Aortic smooth muscle cell (primary cell): ENCODE measurements at places on chromosomes 1 and 21. TPM values are rescaled to one million over a fixed set of nuclear protein-coding genes. Genes with fewer than 3 reads are reported as not detected.

Gene ST6GALNAC3
- 0.44 and 0.92 TPM in 2 replicates for total RNA-seq

Gene KCNE1
- 0.53 and 0.87 TPM in 2 replicates for total RNA-seq

Gene SLC30A1
- total RNA-seq: 26.3 and 27.7 TPM in 2 replicates

Gene NUP133
- total RNA-seq: 30.3 and 30.5 TPM in 2 replicates

Gene NBPF4
- total RNA-seq: not detected in 2 replicates

Gene OR2G6
- not detected in 2 replicates for total RNA-seq

Gene CD1C
- not detected in 2 replicates for total RNA-seq

Gene BTBD19
- 5.3 and 7.6 TPM in 2 replicates for total RNA-seq

Gene LAMB3
- 48.4 and 49.8 TPM in 2 replicates for total RNA-seq

Gene ASCL5
- total RNA-seq: not detected in 2 replicates

Gene TRIM67
- under 0.01 TPM in 1 of 2 replicates, not detected in the other for total RNA-seq

Gene ATP5PB
- 299 and 396 TPM in 2 replicates for total RNA-seq

Gene SLAMF9
- 0.44 and 1.2 TPM in 2 replicates for total RNA-seq

Gene RGSL1
- not detected in 2 replicates for total RNA-seq

Gene EXTL2
- total RNA-seq: 26.6 and 28.4 TPM in 2 replicates

Gene MPL
- not detected in 2 replicates for total RNA-seq

Gene RGS16
- 0.40 and 0.87 TPM in 2 replicates for total RNA-seq

Gene ITSN1
- total RNA-seq: 43.3 and 46.7 TPM in 2 replicates

Gene KIAA1614
- total RNA-seq: 6.9 and 7.6 TPM in 2 replicates

Gene OR2L2
- under 0.01 TPM in 2 replicates for total RNA-seq

Gene AUNIP
- total RNA-seq: 1.7 and 3.6 TPM in 2 replicates

Gene PTPRU
- 4.0 and 12.0 TPM in 2 replicates for total RNA-seq

Gene SMIM1
- total RNA-seq: 0.53 TPM in 1 of 2 replicates, not detected in the other

Gene FCRL1
- total RNA-seq: not detected in 2 replicates

Gene FAM78B
- 0.13 and 0.25 TPM in 2 replicates for total RNA-seq

Gene IQGAP3
- total RNA-seq: 18.8 and 25.0 TPM in 2 replicates

Gene SYTL1
- total RNA-seq: 0.13 and 0.19 TPM in 2 replicates

Gene KIAA0040
- 0.81 and 2.2 TPM in 2 replicates for total RNA-seq
